ENCODE measurements at places on chromosomes 2 and 18. TPM values are rescaled to one million over a fixed set of nuclear protein-coding genes. Genes with fewer than 3 reads are reported as not detected.

- no peak for DNase-seq
These were observed 84.1 kb upstream of the ACKR3 start for GRCh38 chr2:236485519-236485918.

- DNase-seq, result no peak
These were observed 128.1 kb downstream of the TMEM163 start for GRCh38 chr2:134590679-134591078.

GRCh38 chr2:110991911-110992310, 128.8 kb upstream of the BCL2L11 start:
- no peak for DNase-seq

Gene RAB17
- 3.7 TPM for total RNA-seq

Gene ATP6V1C2
- 1.7 TPM for total RNA-seq

DNA sequence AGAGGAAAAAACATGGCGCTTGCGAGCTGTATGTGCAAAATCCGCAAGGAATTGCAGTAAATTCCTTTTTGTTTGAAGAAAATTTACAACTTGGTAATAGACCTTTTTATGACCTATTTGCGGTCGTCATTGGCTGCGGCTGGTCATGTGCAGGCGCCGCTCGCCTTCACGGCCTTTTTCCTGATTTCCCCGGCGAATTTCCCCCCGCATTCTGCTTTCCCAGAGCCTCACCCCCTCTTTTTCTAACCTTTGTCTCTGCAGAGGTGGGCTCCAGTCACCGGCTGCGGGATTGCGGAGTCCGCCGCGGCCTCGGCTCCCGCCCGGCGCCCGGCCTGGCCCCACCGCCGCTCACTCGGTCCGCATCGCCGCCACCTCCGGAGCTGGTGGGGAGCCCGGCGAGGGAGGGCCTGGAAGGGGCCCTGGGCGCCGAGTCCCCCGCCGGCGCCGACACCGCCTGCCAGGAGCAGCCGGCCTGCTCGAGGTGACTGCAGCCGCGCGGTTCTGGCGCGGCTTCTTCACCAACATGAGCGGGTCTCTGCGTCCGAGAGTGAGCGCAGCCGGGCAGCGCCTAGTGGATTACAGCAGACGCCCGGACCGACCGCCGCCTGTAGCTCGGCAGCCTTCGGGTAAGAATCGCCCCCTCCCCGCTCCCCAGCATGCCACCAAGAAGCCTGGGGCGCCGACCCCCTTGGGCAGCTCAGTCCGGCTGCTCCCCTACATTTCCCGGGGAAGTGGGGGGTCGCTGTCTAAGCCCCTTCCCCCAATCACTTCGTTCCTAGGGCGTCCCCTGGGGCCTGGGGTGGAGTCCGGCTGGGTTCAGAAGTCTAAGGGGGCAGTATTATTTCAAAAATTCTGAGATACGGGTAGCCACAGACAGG, 7.1 kb downstream of the HOXD8 start:
- DNase-seq, result no peak

Gene MMADHC
- total RNA-seq, result 82.8 TPM

- no peak for DNase-seq
These were observed 4.4 kb downstream of the GCKR start for GRCh38 chr2:27501042-27501441.

Gene MAPRE3
- total RNA-seq, result 15.9 TPM

Gene TXNDC2
- total RNA-seq, result 0.21 TPM

GRCh38 chr2:197890168-197890567, 85.8 kb downstream of the PLCL1 start:
- DNase-seq, result no peak

Gene IL1F10
- total RNA-seq, result not detected

GRCh38 chr2:233358335-233358734, 4.0 kb downstream of the DGKD start:
- no peak for DNase-seq

DNA sequence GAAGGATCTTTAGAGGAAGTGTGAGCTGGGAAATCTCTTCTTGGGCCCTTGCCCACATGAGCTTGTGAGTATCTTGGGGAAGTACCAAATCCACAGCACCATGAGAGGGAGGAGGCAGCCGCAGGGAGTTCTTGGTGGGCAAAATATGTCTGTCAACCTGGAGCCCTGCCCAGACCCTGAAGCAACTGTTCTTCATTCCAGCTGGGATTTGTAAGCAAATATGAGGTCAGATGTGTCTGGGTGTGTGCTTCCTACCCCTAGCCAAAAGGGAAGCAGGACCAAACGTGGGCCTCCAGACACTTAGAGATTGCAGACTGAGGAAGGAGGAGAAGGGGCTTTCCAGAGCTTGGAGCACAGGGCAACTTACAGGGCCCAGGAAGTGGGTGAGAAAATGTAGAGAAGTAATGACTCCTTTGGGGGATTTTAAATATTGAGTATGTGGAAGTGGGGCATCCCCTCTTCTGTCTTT, 41.9 kb downstream of the TMEM247 start:
- DNase-seq, result peak; percentile 85

Gene UNC80
- not detected for total RNA-seq

- no peak for DNase-seq
These were observed 69.6 kb downstream of the CABYR start for GRCh38 chr18:24208270-24209035.

- DNase-seq, result no peak
These were observed 314.4 kb downstream of the MTX2 start for GRCh38 chr2:176583607-176584006.

Gene RND3
- 67.0 TPM for total RNA-seq

GRCh38 chr2:221816566-221816965, 244.5 kb upstream of the EPHA4 start:
- DNase-seq, result no peak

- DNase-seq, result no peak
These were observed 17.1 kb downstream of the PDK1 start for GRCh38 chr2:172572981-172573380.

- DNase-seq, result no peak
These were observed 1.8 kb downstream of the SALL3 start for GRCh38 chr18:78981394-78981831.

- no peak for DNase-seq
These were observed 241.6 kb downstream of the NEDD4L start for GRCh38 chr18:58285449-58286130.

Gene ZNF519
- total RNA-seq, result 6.1 TPM

GRCh38 chr18:41745166-41746049, 209.6 kb upstream of the PIK3C3 start:
- DNase-seq, result peak; percentile 71

- DNase-seq, result no peak
These were observed 255.9 kb upstream of the PXDN start for GRCh38 chr2:2000018-2000723.

Gene FAM110C
- 3.3 TPM for total RNA-seq

Gene HEATR5B
- total RNA-seq, result 28.2 TPM

Gene SERPINB4
- not detected for total RNA-seq

Gene ZNF142
- 32.9 TPM for total RNA-seq

DNA sequence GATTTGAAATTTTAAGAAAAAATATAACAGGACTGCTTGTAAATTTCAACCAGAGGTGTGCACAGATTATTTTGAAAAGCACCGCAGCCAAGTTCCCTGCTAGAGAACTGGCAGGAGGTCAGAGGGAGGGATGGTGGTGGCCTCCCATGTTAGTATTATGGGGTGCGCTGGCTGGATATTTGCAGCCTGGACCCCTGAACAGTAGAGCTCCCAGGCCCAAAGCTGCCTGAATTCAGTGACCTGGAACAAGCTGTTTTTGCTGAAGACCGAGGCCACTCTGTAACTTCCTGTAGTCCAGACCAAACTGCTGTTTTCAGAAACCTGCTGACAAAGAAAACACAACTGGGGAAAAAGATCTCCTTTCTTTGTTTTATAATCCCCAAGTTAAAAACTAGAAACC, 314.3 kb downstream of the TNS1 start:
- DNase-seq, result no peak

GRCh38 chr2:231028889-231029288, 8.4 kb upstream of the C2orf72 start:
- DNase-seq, result no peak

Gene STEAP3
- total RNA-seq, result 8.0 TPM

GRCh38 chr2:156779416-156780120, 343.4 kb downstream of the GPD2 start:
- no peak for DNase-seq

- DNase-seq, result no peak
These were observed 126.1 kb downstream of the HNMT start for GRCh38 chr2:138090330-138090729.

GRCh38 chr2:38727661-38728060, 23.5 kb downstream of the SRSF7 start:
- no peak for DNase-seq

Gene TMEM247
- total RNA-seq, result not detected

Gene SPP2
- not detected for total RNA-seq

- DNase-seq, result peak; percentile 72
These were observed 190.7 kb downstream of the CDCA7 start for GRCh38 chr2:173545364-173545763.

All from aorta (tissue), 5 donors.